ENCODE measurements at places on chromosomes 13 and 19.

GRCh38 chr13:59960683-59961082 is 203.0 kb downstream of the DIAPH3 start:
- DNase-seq: no peak

- peak; percentile 79 for DNase-seq
These were observed 297.3 kb downstream of the ZNF536 start for GRCh38 chr19:30669329-30670010.

DNA sequence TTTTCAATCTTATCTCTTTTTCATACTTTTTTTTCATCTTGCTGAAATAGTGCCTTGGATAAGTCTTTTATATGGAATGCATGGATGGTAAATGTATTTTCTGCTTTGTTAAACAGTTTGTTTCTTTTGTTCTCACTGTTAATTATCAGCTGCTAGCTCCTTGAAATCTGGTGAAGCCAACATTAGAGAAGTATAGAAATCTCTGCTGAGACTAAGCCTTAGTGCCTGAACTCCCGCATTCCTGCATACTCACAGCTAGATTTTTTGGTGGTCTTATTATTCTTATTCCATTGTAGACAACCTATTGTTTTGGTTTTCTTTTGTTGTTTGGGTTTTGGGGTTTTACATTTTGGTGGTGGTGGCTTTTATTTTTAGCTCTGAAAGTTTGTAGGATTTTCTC is 48.4 kb downstream of the DNAJC15 start:
- no peak for DNase-seq

GRCh38 chr13:95251641-95252040 is 49.6 kb downstream of the ABCC4 start:
- no peak for DNase-seq

DNA sequence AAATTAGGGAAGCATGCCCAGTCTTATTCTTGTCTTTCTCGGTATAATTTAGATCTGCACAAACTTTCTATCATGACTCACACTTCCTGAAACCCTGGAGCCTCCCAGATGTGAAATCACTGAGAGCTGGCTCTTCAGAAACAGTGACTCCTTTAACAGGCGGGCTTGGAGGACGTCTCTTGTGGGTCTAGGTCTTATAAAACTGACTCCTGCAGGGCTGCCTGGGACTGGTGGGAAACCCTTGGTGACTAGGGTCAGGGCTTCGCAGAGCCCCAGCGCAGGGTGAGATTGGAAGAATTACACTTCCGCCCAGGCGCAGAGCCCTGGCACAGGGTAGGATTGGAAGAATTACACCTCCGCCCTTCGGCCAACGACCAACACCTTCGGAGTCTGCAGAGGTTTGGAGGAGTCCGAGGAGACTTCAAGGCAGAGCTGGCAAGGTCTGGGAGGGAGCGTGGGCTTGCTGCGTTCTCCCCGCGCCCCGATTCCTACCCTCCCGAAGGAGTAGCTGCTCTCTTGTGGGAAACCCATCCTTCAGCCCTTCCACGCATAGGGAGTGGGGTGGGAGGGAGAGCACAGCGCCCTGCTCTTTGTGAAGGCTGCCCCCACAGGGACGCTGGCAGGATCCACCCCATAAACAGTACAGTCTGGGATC is 43.4 kb upstream of the MAP3K10 start:
- DNase-seq: no peak

DNA sequence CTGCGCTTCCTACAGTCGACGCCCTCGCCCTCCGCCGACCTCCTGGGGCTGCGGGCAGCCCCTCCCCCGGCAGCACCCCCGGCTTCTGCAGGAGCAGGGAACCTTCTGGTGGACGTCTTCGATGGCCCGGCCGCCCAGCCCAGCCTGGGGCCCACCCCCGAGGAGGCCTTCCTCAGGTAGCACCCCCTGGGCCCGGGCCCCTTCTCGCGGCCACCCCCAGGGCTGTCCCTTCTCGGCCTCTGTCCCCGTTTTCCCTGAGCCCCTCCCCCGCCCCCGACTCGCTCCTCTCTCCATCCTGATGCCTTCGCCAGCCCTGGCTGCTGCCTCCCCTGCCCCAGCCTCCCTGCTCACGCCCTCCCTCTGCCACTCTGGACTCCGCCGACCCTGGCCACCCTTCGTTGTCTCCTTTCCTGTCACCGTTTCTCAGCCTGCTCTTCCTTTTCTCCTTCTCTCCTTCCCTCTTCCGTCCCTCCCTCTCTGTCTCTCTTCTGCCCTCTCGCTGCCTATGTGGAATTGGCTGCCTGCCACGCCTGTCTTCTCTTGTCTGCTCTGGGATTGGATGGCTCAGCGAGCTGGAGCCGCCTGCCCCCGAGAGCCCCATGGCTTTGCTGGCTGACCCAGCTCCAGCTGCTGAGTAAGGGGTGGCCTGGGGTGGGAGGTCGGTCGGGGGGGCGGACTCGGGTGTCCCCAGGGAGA is 11.0 kb downstream of the FUZ start:
- peak; percentile 91 for DNase-seq

- no peak for DNase-seq
These were observed 57.1 kb downstream of the IER2 start for GRCh38 chr19:13207237-13207845.

DNA sequence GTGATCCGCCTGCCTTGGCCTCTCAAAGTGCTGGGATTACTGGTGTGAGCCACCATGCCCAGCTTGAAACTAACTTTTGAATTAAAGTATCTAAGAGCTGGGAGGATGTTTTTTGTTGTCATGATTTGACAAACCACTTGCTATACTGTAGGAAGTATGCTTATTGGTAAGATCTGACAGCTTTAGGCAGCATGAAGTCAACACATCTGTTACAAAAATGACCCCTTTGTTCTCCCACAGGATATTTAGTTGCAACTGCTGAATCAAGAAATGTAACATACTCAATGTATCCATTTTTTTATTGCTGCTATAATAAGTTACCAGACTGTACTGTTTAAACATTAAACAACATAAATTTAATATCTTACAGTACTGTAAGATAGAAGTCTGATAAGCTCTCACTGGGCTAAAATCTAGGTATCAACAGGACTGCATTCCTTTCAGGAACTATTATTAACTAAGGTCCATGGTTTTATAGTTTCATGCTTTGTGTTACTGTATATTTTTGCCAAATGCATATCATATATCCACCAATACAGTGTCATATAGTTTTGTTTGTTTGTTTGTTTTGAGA is 22.8 kb upstream of the LRP3 start:
- DNase-seq: no peak

DNA sequence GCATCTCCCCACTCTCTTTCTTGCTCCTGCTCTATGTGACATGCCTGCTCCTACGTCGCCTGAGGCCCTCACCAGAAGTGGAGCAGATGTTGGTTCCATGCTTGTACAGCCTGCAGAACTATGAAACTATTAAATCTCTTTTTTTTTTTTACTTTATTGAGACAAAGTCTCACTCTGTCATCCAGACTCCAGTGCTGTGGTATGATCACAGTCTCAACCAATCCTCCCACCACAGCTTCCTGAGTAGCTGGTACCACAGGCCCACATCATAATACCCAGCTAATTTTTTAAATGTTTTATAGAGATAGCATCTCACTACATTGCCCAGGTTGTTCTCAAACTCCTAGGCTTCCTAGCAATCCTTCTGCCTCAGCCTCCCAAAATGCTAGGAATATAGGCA is 1067.7 kb downstream of the PCDH9 start:
- DNase-seq: no peak

GRCh38 chr19:6685962-6686627 is 16.1 kb upstream of the TNFSF14 start:
- DNase-seq: no peak

- DNase-seq: no peak
These were observed 269.9 kb downstream of the DACH1 start for GRCh38 chr13:71597150-71597549.

DNA sequence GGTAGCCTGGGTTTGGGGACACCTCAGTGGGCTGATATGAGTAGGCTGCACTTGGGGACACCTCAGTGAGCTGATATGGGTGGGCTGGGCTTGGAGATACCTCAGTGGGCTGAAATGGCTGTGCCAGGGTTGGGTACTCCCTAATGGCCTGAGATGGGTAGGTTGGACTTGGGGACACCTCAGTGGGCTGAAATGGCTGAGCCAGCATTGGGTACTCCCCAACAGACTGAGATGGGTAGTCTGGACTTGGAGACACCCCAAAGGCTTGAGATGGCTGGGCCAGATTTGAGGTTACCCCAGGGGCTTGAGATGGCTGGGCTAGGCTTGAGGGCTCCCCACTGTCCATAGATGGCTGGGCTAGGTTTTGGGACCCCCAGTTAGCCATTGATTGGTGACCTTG is 12.1 kb downstream of the IQCN start:
- DNase-seq: no peak

- DNase-seq: no peak
These were observed 5.3 kb downstream of the SBSN start for GRCh38 chr19:35522745-35523327.

DNA sequence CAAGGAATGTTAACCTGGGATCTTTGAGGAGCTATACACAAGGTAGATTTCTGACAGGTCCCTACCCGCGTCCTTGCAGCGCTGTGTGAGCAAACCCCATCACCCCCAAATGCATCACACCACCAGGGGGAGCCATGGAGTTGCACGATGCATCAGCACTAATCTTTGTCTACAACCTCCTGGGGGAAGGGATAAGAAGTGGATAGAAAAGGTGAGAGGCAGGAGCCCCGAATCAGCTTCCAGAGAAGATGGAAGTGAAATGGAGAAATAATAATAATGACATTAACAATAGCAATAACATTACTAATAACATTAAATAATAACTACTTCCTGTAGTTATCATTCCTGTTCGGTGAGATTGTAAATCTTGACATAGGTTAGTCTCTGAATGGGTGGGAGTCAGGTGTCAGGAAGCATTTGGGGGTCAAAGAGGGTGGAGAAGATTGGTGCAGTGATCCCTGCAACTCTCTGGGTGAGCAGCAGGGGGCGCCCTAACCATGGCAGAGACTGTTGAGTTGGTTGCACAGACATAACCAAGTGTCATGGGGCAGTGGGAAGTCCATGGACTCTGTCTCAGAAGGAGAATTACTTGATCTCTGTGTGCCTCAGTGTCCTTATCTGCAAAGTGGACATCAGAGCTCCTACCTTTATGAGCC is 16.5 kb downstream of the SIGLEC7 start:
- DNase-seq: peak; percentile 49

DNA sequence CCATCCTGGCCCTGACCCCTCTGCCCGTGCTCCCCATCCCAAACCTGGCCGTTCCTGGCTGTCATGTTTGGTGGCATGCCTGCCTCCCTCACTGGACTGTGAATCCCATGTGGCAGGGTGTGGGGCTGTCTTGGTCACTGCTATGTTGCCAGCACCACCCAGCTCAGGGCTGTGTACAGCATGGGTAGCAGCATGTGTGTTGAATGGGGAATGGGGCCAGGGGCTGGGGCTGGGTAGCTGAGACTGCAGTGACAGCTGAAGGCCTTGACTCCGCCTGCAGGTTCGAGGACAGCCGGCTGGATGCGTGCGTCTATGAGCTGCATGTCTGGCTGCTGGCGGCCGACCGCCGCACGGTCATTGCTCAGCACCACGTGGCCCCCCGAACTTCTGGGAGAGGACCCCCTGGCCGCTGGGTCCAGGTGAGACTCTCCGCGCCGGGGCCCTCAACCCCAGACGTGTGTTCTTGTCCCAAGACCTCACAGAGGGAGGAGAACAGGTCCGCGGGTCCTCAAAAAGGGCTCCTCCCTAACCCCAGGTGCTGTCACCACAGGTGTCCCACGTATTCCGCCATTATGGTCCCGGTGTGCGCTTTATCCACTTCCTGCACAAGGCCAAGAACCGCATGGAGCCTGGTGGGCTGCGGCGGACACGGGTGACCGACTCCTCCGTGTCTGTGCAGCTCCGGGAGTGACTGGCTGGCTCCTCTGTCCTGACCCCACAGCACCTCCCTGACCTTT is 3.5 kb downstream of the NCCRP1 start:
- no peak for DNase-seq

DNA sequence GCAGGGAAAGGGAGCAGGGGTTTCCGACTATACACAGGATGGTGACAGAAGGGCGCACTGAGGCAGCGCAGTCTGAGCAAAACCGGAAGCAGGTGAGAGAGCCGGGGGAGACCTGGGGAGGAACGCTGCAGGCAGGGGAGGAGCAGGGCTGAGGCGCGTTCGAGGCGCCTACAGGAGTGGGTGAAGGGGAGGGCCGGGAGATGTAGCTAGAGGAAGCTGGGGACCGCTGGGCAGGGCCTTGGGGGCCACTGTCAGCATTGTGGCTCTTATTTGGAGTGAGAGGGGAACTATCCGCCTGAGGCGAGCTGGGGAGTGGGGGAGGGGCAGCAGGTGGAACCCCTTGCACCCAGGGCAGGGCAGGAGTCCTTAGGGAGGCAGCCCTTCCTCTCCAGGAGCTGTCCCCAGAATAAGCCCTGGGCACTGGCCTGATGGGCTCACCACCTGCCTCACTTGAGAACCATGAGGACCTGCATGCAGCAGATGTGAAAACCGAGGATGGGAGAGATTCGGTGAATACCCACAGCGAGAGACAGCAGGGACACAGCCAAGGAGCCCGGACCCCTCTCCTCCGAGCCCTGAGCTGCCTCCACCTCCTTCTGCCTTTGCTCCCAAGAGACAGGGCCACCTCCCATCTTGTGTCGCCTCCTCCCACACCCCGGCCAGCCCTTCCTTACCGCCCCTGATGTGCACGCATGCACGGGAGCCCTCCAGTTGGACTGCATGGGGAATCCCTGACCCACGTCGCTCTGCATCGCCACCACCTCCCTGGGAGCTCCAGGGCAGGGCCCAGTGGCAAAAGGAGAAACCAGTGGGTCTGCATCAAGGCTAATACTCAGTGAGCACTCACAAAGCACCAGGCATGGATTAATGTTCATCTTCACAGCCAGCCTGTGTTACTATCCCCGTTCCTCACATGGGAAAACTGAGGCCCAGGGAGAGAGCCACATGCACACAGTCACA is 10.3 kb downstream of the AKT2 start:
- no peak for DNase-seq

DNA sequence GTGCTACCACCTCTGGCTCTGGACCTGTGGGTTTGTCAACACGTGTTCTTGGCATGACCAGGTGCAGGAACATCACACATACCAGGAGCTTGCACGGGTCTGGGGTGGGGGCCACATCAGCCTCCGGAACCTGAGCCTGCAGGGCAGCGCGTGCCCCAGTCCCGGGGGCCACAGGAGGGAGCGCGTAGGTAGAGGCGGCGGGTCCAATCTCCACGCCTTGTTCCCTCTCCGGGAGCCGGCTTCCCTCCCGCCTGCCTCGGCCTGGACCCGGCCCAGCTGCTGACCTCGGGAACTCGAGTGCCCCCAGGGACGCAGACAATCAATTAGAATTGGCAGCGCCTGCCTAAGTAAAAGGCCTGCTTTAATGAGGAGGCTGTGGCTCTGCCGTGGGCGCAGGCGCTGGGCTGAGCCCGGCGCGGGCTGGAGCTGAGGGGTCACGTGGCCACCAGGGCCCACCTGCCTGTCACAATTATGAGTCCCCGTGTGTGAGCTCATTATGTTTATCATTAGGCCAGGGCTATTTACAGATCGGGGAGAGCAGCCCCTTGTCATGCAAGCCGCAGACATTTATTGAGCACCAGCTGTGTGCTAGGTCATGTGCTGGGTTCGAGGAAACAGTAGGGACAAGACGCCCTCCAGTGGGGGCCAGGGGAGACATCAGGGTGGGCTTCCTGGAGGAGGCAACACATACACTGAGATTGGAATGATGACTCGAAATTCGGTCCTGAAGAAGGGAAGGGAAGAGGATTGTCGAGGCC is 32.2 kb upstream of the TNFAIP8L1 start:
- peak; percentile 81 for DNase-seq
